ENCODE measurements at places on chromosomes 16 and 17.
A peak's percentile ranks its signal among the peaks of the same experiment; 100 is the strongest.

DNA sequence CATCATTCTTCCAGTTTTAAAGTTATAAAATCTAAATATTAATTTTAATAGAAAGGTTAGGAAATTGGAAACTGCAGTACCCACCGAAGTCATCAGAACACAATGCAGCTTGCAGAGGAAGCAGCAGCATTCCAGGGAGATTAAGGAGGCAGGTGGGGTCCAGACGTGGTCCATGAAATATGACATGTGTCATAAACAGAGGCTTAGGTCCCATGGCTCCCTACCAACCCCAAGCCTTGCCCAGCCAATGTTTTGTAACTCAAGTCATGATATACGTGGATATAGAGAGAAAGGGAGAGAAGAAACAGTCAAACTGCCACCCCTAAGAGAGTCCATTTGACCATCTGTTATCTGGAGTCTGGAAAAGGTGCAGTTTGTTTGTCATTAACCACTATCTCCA is 670.0 kb downstream of the TOX3 start:
- no peak for DNase-seq

DNA sequence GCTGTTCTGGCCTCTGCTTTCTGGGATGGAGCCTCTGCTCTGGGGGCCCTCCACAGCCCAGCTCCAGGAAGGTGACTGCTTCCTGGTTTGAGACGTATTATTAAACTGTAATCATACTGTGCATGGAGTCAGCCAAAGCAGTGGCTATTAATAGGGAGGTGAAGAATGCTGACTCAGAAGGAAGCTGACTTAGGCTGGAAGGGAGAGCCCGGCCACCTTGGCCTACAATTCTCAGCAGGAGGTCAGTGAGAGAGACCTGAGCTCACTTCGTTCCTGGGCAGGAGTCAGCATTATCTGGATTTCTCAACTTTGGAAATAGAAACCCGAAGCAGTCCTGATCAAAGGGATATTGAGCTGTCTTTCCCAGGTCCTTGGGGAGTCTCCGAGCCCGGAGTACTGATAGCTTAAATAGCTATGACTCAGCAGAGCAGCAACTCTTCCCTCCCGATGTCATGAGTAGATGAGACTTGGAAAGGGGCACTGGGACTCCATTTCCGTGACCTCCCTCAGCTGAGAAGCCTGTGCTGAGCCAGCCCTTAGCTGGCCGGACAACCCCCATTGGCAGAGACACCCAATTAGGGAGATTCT is 91.8 kb downstream of the YPEL2 start:
- no peak for DNase-seq

DNA sequence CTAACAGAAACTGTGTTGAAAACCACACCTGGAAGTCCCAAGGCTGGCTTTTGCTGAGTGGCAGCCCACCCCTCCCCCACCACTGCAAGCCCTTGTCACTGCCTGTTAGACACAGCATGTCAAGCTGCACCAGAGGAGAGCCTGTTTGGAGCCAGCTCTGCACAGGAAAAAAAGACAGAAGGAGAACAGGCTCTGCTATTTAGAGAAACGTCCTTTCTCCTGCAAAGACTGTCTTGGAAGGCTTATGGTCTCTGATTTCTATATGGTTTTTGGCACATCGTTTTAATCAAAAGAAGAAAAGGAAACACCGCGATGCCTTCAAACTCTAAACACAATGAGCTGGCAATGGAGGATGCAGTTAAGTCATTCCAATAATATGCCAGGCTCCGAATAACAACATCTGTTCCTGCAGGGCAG is 275.5 kb downstream of the MAP2K4 start:
- DNase-seq = no peak

DNA sequence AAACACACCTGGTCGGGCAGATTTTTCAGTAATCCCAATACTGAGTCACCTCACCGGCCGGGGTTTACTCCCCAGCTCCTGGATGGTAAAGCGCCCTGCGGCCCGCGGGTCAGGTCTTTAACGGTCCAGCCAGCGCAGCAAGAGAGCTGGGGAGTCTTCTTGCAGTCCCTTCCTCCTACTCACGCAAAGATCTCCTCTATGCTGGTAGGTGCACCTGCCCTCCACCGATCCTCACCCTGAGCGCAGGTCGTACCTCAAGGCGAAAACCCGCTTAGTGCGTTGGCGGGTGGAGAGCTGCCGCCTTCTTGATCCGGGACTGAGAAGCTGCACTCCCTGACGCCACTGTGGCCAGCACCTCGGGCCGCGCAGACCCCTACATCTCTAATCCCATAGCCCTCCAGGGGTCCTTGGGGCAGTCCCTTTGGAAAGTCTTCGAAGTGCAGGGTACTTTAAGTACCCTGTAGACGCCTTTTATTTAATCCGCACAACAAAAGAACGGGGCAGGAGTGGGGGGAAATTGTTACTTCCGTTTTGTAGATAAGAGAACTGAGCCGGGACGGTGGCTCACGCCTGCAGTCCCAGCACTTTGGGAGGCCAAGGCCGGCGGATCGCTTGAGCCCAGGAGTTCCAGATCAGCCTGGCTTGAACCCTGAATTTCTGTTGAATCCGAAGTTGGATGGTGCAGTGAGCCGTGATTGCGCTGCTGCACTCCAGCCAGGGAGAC is 10.4 kb upstream of the HOXB13 start:
- DNase-seq = no peak

DNA sequence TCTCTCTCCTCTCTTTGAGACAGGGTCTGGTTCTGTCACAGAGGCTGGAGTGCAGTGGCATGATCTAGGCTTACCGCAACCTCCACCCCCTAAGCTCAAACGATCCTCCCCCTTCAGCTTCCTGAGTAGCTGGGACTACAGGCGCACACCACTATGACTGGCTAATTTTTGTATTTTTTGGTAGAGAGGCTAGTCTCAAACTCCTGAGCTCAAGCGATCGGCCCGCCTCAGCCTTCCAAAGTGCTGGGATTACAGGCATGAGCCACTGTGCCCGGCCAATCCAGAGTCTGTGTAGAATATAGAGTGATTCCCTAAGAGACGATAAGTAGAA is 65.8 kb upstream of the RPH3AL start:
- no peak for DNase-seq

GRCh38 chr17:44968225-44969143 is at the start of gene C1QL1:
Gene C1QL1, minus strand, starts transcription at chr17:44968303. Its CDS starts 255 bp downstream, at chr17:44968048.
- peak; percentile 100 for DNase-seq

- no peak for DNase-seq
Observed at GRCh38 chr17:70137451-70138230, 31.7 kb upstream of the KCNJ2 start.

GRCh38 chr17:7833011-7833794 is 814 bp upstream of the KDM6B start:
- no peak for DNase-seq

GRCh38 chr17:51662204-51663056 is 402.1 kb downstream of the UTP18 start:
- DNase-seq = no peak

- DNase-seq = no peak
Observed at GRCh38 chr17:56781906-56782305, 51.8 kb downstream of the C17orf67 start.

DNA sequence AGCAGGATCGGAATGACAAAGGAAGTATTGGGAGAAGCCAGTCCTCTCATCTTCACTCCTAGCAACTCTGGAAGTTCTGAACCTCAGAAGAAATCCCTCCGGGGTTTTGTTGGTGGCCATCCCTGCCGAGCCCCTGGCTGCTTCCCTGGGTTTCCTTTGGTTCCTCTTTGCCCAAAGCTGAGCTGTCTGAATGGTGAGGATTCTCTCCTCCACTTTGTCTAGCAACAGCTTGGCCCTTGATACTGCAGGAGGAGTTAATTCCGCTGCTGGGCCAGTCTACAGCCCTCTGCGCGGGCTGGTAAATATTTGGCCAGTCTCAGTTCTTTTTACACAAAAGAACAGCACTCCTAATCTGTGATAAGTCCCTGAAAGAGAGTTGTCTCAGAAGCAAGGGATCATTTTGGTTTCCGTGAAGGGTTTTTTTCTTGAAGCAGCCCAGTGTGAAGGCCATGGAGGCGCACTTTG is 170.9 kb downstream of the RAB11FIP4 start:
- DNase-seq = no peak

- DNase-seq = no peak
Observed at GRCh38 chr16:31767267-31767666, 106.3 kb upstream of the ZNF267 start.

GRCh38 chr16:30787613-30788378 is 791 bp upstream of the ZNF629 start:
- DNase-seq = no peak

DNA sequence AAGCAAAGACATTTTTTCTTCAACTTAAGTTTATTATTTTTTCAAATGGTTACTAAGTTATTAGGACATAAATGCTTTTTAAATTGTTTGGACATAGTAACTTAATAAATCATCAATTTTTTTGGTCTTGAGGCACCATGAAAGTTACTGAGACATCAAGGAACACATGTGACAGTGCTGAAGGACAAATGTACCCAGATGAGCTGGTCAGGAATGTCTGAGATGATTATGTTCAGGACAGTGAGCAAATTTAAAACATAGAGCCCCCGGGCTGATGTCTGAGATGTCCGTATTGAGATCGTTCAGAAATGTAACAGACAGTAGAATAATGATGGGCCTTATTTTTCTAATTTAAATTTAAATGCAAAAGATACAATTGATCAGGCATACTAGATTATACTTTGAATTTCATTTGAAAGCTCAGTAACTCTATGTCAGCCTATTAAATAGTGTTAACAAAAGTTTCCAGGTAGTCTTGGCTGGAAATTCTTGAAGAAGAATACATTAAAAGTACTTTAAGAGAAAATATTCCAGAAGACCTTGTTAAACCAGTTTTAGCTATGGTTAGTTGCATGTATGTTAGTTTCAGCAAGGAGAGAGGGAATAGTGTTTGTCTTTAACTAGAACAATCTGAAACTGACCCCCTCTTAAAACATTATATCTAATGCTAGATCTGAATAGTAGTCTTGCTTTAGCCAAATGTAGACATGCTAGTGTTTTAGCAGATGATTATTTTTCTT is 36.4 kb downstream of the SEC14L1 start:
- no peak for DNase-seq

GRCh38 chr16:74477226-74477625 is 55.9 kb upstream of the CLEC18B start:
- DNase-seq = no peak

DNA sequence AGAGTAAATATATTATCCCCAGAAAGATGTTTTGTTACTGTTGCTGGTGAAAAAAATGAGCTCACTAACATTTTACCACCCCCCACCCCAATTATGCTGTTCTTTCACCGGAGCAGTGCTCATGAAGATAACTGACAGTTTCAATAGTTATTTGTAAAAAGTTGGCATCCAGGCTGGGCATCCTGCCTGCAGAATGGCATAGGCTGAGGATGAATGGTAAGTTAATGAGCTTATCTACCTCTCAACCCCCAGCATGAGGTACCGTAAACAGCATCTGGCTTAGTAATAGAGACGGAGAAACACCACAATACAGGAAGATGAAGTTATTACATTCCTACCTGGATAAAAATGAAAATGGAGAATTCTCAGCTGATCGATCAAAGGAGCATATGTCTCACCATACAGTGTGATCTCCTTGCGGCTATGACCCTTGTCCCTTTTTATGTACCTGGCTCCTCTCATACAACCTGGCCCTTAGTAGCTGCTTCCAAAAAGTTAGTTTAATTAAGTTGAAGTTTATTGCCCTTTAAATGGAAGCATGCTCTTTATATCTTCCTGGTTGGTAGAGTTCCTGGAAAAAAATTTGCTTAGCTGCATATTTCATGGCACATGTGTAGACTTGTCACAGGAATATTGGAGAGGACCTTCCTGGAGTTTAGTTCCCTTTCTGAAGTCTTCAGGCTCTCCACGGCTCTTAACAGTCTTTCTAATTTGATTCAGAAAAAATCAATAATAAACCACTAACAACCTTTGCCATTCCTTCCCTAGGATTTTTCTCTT is 61.2 kb upstream of the MPHOSPH6 start:
- no peak for DNase-seq

- DNase-seq = no peak
Observed at GRCh38 chr16:12800817-12801216, 2.9 kb downstream of the CPPED1 start.

GRCh38 chr16:26889740-26890139 is 177.0 kb upstream of the C16orf82 start:
- no peak for DNase-seq

GRCh38 chr17:67093348-67093747 is 49.0 kb downstream of the CACNG1 start:
- DNase-seq = no peak

GRCh38 chr17:82106688-82107305 is 8.8 kb upstream of the FASN start:
- DNase-seq = no peak

- DNase-seq = no peak
Observed at GRCh38 chr17:27663936-27664605, 33.1 kb downstream of the LGALS9 start.

DNA sequence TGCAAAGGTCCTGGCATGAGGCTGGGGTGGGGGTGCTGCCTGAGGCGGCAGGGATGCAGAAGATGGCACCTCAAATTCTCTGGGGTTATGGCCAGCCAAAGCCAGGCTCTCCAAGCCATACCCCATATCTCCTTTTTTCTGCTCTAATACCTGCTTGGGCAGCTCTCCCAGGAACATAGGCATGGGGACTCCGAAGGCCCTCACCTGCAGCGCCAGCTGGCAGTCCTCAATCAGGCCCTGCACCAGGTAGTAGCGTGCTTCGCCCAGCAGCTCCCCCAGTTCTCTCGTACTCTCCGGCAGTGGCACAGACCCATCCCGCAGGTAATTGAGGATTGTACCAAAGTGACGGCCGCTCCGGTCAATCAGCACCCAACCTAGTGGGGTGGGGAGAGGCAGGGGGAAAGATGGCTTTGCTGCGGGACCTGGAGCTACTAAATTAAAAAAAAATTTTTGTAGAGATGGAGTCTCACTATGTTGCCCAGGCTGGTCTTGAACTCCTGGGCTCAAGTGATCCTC is 3.0 kb downstream of the KCTD13 start:
- DNase-seq = no peak

- no peak for DNase-seq
Observed at GRCh38 chr16:67235816-67236562, 9.1 kb downstream of the TMEM208 start.

DNA sequence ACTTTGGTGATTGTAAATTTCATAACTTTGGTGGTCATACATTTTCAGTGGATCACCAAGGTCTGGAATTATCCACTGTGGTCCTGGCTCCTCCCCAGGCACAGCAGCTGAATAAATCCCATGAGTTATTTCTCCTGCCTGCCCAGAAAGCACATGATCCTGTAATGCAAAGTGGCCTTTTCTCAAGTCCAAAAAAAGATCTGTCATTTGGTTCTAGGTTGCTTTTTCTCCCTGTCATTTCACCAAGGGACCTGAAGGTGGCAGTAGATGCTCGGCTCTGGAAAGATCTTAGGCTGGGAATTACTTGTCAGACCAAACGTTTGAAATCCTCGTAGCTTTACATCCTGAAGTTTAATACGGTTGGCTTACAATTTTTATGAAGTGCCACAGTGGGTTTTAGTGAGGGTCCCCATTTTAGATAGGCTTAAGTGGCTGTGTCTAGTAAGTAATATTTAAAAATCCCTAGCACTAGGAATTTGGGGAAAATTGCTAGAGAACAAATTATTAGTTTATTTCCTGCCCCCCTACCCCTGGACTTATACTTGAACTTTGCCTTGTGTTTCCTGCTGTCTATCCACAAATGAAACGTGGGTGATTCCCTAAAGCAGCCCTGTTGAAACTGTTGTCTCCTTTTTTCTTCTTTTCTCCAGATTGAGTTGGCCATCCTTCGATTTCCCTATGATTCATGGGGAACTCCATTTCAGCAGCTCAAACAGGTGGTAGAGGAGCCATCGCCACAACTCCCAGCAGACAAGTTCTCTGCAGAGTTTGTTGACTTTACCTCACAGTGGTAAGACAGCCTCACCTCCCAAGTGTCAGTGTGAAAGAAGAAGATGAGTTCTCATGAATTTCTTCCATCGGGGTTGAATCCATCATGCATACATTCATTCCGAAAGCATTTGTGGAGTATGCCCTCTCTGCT is 111.7 kb downstream of the MAP2K6 start:
- no peak for DNase-seq

- DNase-seq = no peak
Observed at GRCh38 chr17:81428121-81428515, 32.9 kb downstream of the BAHCC1 start.

Measured in 8988T (cell line).